ENCODE measurements at places on chromosomes 11 and 22.

- peak; percentile 51 for DNase-seq
Measured at GRCh38 chr22:39800790-39801520, 92.6 kb downstream of the ENTHD1 start.

GRCh38 chr11:64313491-64314145, 3.7 kb downstream of the TRMT112 start:
- DNase-seq: no peak

DNA sequence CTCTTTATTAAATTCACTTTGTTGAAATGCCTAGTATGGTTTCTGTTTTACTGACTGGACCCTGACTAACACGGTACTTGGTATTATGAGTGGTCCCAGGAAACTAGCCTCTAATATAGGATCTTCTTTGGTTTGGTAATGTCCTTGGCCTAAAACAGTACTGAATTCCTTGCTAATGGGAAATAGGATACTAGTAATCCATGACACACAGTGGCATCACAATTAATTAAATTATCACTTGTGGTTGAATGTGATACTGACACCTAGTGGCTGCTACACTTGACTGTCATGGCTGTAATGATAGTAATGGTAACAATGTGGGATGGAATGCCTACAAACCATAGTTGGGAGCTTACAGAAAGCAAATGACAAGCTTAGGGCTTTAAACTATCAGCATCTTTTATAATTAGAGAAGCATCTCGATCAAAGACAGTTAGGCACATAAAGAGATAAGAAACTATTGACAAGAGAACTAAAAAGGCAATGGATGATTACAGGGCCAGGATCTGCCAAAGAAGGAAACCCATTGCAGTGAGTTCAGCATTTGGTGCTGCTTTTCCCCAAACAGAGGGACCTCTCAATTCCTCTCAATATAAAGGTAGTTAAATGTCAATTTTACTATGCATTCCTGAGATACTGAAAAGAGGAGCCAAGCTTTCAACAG, 8.6 kb downstream of the DNHD1 start:
- no peak for DNase-seq

- DNase-seq: no peak
Measured at GRCh38 chr22:32991353-32992101, 66.7 kb downstream of the SYN3 start.

DNA sequence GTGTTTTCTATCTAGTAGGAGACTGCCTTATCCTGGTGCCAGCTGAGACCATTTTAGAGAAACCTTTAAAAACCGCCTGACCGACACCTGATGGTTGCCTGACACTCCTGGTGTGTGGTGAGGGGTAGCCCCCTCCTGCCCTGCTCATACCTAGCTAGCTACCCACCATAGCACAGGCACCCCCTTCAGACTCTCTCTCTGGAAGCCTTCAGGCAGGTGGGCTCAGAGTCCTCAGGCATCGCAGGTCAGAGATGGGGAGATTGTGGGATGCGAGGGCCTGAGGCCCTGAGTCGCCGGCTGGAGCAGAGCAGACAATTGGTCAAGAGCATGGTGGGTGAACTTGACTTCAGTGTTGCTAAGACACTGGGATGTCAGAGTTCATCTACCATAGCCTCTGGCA, 424.6 kb downstream of the BRD1 start:
- no peak for DNase-seq

- no peak for DNase-seq
Measured at GRCh38 chr11:5234381-5234834, at the start of gene HBD. TSS of gene HBD (minus strand) at chr11:5234483. CDS start at chr11:5234433, 50 bp downstream.

GRCh38 chr11:1880746-1881441, 10.8 kb downstream of the PRR33 start:
- DNase-seq: no peak

All from NCI-H510A (cell line).